NCI-H1436 (cell line): ENCODE measurements at places on chromosomes 6 and 20.

DNA sequence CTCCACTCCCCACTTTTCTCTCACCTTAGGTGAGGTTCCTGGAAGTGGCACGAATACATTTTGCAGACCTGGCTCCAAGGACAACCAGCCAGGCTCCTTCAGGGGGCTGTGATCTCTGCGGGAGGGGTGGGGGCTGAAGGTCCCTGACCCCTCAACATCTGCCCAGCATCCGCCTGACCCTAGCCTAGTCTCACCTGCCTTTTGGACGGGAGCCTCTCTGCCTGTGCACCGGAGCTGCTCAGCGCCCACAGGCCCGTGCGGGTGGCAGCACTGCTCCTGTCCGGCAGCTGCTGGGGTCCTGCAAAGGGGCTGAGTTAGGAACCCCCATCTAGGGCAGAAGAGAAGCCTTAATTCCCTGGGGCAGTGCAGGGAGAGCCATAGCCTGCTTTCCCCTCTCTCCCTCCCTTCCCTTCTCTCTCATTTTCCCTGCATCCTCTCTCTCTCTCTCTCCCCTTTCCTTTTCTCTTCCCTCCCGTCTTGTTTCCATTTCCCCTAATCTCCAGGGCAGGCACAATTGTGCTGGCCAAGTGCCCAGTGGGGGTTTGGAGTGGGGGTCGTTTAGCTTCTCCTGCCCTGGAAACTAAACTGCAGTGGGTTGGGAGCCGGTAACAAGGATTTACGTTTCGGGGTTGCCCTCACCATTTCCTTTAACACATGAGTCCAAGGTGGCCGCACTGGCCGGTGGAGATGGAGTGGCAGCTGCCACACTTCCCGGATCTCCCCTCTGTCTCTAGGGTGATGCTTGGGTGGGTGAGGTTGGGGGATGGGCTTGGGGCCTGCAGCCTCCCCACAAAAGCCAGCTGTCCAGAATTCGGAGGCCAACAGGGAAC lies 54.1 kb downstream of the CTCFL start:
- DNase-seq: no peak

- DNase-seq: no peak
Observed at GRCh38 chr6:74439123-74439811, 743.3 kb downstream of the CD109 start.

DNA sequence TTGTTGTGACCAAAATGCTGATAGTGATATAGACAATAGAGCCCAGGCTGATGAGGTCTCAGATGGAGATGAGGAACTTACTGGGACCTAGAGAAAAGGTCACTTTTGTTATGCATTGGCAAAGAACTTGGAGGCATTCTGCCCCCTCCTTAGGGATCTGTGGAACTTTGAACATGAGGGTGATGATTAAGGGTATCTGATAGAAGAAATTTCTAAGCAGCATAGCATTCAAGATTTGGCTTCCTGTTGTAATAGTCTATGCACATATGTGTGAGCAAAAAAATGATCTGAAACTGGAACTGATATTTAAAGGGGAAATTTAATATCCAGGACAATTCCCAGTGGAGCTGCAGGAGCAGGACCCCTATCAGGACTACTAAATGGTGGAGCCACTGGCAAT lies 17.1 kb downstream of the HLA-A start:
- DNase-seq: no peak

- no peak for DNase-seq
Observed at GRCh38 chr20:58048096-58048702, 180.3 kb downstream of the ANKRD60 start.

GRCh38 chr20:37328149-37328945 lies 17.6 kb upstream of the SRC start:
- no peak for DNase-seq

GRCh38 chr6:136439514-136440190 lies 110.6 kb downstream of the MAP7 start:
- DNase-seq: no peak

DNA sequence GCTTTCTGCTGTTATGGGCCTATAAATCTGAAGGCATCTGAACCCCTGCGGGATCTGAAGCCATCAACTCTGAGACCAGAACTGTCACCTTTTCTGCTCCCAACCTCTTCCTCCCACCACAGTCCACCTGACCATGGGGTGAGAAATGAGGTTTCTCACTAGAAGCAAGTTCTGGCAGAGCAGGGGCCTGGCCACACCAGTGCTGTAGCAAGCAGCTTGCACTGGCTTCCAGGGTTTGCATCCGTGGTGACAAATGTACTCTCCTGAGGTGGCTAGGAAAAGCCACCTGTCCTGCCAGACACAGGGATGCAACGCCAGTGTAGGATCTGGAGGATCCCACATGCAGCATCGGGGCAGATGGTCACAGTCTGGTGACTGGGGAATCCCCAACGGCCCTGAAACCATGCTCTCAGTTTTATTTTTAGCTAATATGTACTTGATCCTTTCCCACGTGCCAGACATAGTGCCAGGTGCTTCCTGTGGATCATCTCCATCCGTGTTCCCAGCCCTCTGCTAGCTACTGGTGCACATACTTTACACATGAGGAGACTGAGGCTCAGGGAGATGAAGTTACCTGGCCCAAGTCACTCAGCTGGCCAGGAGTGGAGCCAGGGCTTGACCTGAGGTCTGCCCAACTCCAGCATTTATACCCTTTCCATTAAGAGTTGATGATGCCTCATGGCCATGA lies 122.1 kb upstream of the SPACA1 start:
- no peak for DNase-seq

- no peak for DNase-seq
Observed at GRCh38 chr6:46735720-46736031, 501 bp upstream of the PLA2G7 start.

GRCh38 chr6:12595161-12595811 lies 121.3 kb upstream of the PHACTR1 start:
- no peak for DNase-seq

GRCh38 chr6:123745895-123746294 lies 57.8 kb upstream of the NKAIN2 start:
- no peak for DNase-seq

- DNase-seq: no peak
Observed at GRCh38 chr6:112560651-112561050, 213.5 kb downstream of the RFPL4B start.

DNA sequence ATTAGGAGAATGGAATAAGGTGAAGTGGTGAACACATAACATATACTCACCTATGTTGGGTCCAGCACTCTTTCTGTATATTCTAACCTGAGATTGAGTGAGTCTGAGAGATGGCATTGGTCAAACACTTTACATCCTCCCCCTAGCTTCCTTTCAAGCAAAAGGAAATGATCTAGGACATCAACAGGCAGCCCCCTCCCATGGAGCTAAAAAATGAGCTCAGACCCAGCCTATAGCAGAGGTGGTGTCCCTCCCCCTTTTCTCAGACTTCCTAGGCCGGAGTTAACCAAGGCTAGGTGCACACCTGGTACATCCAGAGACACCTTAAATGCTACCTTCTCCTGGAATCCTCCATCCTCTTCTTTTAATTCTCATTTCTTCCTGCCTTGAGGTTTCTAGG lies 5.5 kb upstream of the SDC4 start:
- DNase-seq: no peak

DNA sequence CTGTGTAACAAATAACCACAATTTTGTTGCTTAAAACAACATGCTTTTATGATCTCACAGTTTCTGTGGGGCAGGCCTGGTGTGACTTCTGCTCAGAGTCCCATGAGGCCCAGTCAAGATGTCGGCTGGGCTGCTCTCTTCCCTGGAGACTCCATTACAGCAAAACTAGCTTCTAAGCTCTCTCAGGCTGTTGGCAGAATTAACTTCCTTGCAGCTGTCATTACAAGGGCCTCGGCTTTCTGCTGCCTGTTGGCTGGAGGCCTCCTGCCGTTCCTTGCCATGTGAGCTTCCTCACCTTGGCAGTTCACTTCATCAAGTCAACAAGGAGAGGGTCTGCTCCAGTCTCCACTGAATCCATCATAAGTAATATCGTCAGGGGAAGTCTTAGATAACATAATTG lies 659.2 kb downstream of the PRKN start:
- DNase-seq: peak; percentile 12

DNA sequence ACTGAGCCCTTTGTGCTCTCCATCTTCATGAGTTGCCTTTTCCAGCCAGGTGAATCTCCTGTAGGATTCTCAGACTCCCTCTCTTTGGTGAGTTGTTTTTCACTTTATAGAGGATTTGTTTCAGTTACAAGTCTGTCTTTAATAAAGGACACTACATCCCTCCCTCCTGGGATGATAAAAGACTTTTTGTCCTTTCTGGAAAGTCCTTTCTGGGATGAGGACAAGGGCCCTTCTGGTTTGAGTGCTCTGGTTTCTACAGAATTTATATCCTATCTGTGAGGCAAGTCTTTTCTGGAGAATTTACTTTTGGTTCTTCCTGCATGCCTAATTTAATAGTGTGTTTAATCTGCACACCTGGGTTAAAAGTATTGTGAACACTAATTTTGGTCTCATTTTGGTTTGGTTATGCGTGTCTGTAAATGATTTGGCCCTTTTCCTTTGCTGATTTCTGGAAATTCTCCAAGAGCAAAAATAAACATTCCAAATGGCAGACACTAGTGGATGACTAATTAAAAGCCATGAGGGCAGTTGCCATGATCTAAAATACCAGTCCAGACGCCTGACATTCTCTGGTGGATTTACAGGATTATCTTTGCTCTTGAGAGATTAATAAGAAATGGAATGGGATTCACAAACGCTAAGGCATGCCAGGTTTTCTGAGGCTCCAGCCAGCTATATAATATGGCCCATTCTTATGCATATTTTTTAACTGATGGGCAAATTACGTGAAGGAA lies 44.8 kb downstream of the TCP11 start:
- DNase-seq: no peak

DNA sequence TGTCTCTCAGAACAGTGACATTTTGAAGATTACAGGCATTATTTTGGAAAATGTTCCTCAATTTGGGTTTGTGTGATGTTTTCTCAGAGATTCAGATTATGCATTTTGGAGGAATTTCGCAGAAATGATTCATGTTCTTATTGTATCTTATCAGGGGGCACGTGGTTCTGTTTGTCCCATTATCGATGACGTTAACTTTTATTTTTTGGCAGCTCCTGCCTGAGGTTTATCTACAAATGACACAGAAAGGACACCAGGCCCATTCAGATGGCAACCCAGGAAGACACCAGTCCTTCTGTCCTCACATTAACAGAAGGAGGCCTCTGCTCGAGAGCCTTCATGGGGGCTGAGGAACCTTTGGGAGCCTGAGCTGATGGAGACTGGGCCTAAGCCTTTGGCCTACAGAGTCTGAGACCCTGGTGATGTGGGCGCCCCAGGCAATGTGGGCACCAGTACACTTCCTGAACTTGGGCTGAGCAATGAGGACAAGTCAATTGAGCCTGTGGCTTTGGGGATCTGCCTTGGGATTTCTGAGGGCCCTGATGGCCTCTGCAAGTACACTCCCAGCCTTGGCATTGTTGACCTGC lies 41.2 kb upstream of the EZR start:
- no peak for DNase-seq

GRCh38 chr6:3352678-3353077 lies 93.9 kb downstream of the PSMG4 start:
- DNase-seq: no peak

- DNase-seq: no peak
Observed at GRCh38 chr20:50520222-50520880, 10.2 kb downstream of the PTPN1 start.

DNA sequence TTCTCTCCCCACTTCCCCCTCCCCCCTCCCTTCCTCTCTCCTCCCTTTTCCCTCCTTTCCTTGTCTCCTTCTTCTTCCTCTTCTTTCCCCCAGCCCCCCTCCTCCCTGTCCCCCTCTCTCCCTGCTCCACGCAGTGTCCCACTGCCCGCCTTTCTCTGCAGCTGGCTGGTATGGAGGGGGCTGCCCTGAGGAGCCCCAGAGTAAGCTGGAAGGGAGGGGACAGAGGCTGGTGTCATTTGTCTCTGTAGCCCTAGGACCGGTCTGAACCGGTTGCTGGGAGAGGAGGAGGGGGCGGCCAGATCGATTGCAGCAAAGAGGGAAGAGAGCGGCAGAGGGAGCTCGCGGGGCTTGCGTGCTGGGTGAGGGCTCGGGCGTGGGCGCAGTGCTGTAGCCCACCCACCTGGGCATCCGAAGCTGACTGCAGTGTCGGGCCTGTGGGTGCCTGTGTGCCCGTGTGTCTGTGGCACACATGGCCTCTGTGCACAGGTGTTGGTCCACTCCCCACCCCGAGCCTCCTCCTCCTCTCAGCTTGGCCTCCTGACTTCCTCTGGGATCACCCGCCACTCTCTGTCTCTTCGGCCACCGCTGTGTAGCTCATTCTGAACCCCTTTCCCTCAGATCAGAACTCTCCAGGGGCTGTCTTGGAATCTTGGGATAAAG lies 50.6 kb downstream of the SRC start:
- DNase-seq: no peak

- DNase-seq: no peak
Observed at GRCh38 chr6:72290620-72291019, 331.2 kb upstream of the KCNQ5 start.

GRCh38 chr6:27176096-27176495 lies 71.4 kb upstream of the PRSS16 start:
- no peak for DNase-seq

DNA sequence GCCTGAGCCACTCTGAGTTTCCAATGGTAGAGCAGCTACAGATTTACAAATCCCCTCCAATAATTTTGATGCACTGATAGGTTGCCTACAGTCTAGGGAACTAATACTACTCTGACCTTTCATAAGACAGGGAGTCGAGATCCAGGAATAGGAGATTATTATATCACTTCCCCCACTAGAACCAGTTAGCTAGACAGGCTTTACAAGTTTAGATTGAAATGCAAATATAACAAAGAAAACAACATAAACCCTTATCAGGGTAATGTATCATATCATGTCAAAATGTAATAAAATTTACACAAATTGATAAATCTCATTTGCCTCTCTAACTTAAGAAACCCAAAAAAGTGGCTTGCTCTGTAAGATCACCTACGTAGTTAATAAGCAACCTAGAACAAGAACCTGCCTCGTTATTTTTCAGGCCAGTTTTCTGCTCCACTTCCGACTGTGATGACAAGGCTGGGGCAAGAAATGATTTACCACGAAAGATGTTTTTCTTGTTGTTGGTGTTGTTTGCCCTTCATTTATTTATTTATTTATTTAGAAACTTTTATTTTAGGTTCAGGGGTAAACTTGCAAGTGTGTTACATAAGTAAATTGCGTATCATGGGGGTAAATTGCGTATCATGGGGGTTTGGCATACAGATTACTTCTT lies 504.2 kb upstream of the ID4 start:
- DNase-seq: no peak

DNA sequence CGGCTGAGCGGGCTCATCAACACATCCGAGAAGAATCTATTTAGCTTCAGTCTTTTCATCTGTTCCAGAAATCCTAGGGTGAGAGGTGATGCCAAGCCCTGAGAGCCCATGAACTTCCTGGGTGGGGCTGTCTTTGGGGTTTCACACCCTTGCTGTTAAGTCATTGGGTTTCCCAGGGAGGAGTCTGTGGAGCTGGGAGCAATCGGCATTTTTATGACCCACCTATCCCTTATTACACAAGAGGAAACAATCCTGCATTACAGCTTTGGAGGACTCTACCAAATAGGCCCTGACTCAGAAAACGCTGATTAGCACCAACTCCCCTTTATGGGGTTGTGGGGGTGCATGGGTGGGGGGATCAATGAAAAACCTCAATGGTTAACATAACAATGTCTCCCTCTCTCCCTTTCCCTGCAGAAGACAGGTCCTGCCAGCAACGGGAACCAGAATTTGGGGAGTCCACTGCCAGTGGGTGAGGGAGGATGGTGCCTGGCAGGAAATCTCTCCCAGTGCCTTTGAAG lies 46.3 kb downstream of the EZR start:
- DNase-seq: no peak

GRCh38 chr6:36076178-36077063 lies 48.8 kb downstream of the MAPK14 start:
- DNase-seq: no peak

- no peak for DNase-seq
Observed at GRCh38 chr20:45372646-45373352, 5.3 kb downstream of the TP53TG5 start.

- DNase-seq: no peak
Observed at GRCh38 chr6:144335311-144335861, 50.3 kb downstream of the UTRN start.
